ENCODE measurements at places on chromosomes 3 and 15. TPM values are rescaled to one million over a fixed set of nuclear protein-coding genes. Genes with fewer than 3 reads are reported as not detected.

DAG1 gene
- total RNA-seq: 9.2 TPM

PAQR9 gene
- total RNA-seq: not detected

CRELD1 gene
- 12.6 TPM for total RNA-seq

NOP10 gene
- total RNA-seq: 217 TPM

HEMK1 gene
- 61.6 TPM for total RNA-seq

BBX gene
- 38.9 TPM for total RNA-seq

SLC28A1 gene
- total RNA-seq: not detected

DCP1A gene
- total RNA-seq: 41.9 TPM

SUSD5 gene
- total RNA-seq: not detected

MED12L gene
- total RNA-seq: 2.4 TPM

BBS4 gene
- 13.7 TPM for total RNA-seq

CFAP100 gene
- not detected for total RNA-seq

SERINC4 gene
- total RNA-seq: 0.42 TPM

TRPM1 gene
- not detected for total RNA-seq

ARPP21 gene
- total RNA-seq: not detected

FAM81A gene
- total RNA-seq: 0.26 TPM

KBTBD13 gene
- total RNA-seq: not detected

NAALADL2 gene
- total RNA-seq: 0.27 TPM

HTR3E gene
- total RNA-seq: not detected

LTK gene
- total RNA-seq: not detected

DUSP7 gene
- total RNA-seq: 17.1 TPM

SOX14 gene
- total RNA-seq: not detected

GOLGA6L7 gene
- total RNA-seq: not detected

LMAN1L gene
- total RNA-seq: 0.25 TPM

DAZL gene
- total RNA-seq: not detected

MAGI1 gene
- 0.09 TPM for total RNA-seq

CNTN4 gene
- total RNA-seq: not detected

THPO gene
- not detected for total RNA-seq

SLC28A2 gene
- not detected for total RNA-seq

GP5 gene
- total RNA-seq: 0.39 TPM

LOXL1 gene
- total RNA-seq: 1.9 TPM

PLS1 gene
- total RNA-seq: 5.1 TPM

MAP6D1 gene
- 1.6 TPM for total RNA-seq

STRA6 gene
- total RNA-seq: not detected

GOLGA6L4 gene
- total RNA-seq: 1.0 TPM

KLHL18 gene
- total RNA-seq: 22.4 TPM

ACTC1 gene
- not detected for total RNA-seq

NUSAP1 gene
- total RNA-seq: 179 TPM

ALDH1A3 gene
- not detected for total RNA-seq

SCN11A gene
- 0.09 TPM for total RNA-seq

STX19 gene
- not detected for total RNA-seq

CCDC13 gene
- total RNA-seq: 0.63 TPM

C3orf49 gene
- not detected for total RNA-seq

MUC20 gene
- total RNA-seq: 0.54 TPM

LIPC gene
- 0.50 TPM for total RNA-seq

SPSB4 gene
- not detected for total RNA-seq

SLC12A1 gene
- not detected for total RNA-seq

PTPN23 gene
- total RNA-seq: 29.4 TPM

ZNF35 gene
- 2.0 TPM for total RNA-seq

AADACL2 gene
- not detected for total RNA-seq

CLRN1 gene
- total RNA-seq: not detected

FES gene
- total RNA-seq: 15.6 TPM

Data from activated CD4-positive, alpha-beta T cell treated with anti-CD3 and anti-CD28 coated beads for 36 hours (primary cell).